ENCODE measurements at places on chromosomes 7 and 10.

DNA sequence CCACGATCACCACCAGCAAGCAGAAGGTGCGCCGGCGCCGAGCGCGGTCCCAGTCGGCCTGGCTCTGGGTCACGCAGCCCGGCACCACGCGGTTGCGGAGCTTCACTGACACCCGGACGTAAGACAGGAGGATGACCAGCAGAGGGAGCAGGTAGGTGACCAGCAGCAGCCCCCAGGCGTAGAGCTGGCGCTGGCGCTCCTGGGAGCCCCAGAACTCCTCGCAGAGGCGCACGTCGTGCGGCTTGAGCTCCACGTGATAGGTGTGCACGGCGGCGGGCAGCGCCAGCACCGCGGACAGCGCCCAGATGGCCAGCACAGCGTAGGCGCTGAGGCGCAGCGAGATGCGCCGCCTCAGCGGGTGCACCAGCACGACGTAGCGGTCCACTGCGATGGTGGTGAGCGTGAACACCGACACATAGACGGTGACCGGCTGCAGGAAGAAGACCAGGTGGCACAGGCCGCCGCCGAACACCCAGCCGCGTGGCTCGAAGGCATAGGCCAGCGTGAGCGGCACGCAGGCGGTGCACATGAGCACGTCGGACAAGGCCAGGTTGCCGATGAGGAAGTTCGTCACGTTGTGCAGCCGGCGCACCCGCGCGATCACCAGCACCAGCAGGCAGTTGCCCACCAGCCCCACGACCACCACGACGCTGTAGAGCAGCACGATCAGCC lies 920 bp downstream of the PRLHR start:
- peak; percentile 8 for DNase-seq

DNA sequence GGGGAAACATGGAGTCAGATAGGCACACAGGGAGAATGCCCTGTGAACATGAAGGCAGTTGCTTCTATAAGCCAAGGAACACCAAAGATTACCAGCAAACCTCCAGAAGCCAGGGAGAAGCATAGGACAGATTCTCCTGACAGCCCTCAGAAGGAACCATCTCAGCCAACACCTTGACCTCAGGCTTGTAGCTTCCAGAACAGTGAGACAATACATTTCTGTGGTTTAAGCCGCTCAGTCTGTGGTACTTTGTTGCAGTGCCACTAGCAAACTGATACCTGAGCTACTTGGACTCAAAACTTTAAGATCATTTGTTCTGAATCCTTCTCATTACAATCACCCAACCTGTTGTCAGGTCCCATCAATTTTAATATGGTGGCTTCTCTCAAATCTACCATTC lies 31.2 kb downstream of the ABLIM1 start:
- no peak for DNase-seq

- DNase-seq, result no peak
Measured at GRCh38 chr10:132865171-132865631, 77.2 kb downstream of the CFAP46 start.

GRCh38 chr10:77669892-77670291 lies 32.3 kb upstream of the KCNMA1 start:
- no peak for DNase-seq

GRCh38 chr10:116209781-116210180 lies 63.2 kb downstream of the GFRA1 start:
- DNase-seq, result no peak
